DMS79 treated with DMSO at 0.1 percent for 48 hours (cell line): ENCODE measurements at places on chromosomes 12 and 14.

DNA sequence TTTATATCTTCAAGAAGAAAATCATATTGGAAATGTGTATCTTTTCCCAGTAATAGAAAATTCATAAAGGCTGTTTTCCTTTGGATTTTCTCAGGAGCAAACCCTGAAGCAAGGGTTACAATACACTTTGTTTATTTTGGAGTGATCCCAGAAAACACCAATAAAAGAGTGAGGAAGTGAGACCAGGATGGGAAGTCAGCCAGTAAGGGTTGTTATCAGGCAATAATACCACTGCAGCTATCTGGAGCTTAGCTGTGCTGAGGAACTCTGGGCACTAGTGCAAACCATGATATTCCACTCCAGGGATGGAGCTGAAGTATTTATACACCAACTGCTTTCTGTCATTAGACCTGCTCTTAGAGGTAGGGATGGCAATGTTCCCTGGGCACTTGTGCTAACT is 1002.3 kb downstream of the FLRT2 start:
- DNase-seq = peak; percentile 18

DNA sequence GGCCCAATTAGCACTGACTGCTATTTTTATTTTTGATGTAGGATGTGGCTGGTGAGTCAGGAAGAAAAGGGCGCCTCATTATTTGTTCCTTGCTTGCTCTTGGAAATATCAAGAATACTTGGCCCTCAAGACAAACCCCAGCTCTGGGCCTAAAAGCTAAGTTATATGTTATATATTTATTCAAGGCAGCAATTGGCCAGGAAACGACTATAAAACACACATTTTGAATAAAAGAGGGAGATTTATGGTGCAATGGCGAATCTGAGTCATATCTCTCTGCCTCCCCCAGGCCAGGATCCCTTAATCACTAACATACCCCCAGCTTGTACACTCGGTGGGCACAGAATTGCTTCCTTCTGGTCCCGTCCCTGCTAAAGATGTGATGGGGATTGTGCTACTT is 63.3 kb downstream of the TBX5 start:
- DNase-seq = no peak

GRCh38 chr12:70194076-70194475 is 49.2 kb upstream of the CNOT2 start:
- no peak for DNase-seq

DNA sequence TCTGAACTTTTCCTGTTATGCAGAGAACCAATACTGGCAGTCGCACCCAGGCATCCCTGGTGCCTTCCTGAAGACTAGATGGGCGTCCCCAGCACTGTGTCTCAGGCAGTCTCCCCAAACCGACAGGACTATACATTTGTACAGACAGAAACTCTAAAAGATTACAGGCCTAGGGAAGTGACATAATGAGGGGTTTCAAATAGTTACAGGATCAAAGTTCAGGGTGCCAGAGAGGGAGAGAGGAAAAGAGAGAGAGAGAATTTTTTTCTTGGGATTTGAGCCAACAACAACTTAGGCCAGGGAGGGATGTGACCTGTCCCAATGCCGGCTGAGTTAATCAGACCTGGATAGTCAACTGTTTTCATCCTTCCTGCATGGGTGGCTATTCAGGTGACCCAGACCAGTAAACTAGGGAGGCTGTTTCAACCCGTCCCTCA is 9.3 kb upstream of the GMFB start:
- DNase-seq = no peak

GRCh38 chr14:105201156-105201924 is 20.2 kb upstream of the NUDT14 start:
- no peak for DNase-seq

GRCh38 chr14:76995279-76996035 is 33.1 kb downstream of the IRF2BPL start:
- DNase-seq = no peak

GRCh38 chr14:70907996-70908934 is 1.0 kb downstream of the PCNX1 start:
- peak; percentile 45 for DNase-seq

DNA sequence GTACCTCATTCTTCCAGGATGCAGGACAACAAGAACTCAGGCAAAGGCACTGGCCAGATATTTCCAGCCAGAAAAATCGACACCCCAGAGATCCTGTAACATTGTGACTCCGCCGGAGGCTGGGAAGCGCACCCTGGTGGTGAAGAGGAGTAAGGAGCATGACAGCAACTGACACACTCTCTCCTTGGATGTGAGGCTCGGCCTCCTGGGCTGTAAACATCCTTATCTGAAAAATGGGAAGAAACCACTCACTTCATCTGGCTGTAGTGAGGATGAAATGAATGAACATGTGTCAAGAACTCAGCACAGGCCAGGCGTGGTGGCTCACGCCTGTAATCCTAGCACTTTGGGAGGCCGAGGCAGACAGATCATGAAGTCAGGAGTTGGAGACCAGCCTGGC is 27.5 kb downstream of the TCHP start:
- no peak for DNase-seq

GRCh38 chr12:83784298-83784890 is 1097.7 kb downstream of the TMTC2 start:
- DNase-seq = no peak

GRCh38 chr12:18849761-18850160 is 111.8 kb downstream of the CAPZA3 start:
- DNase-seq = no peak

GRCh38 chr14:89349171-89350008 is 67.6 kb downstream of the FOXN3 start:
- peak; percentile 98 for DNase-seq

DNA sequence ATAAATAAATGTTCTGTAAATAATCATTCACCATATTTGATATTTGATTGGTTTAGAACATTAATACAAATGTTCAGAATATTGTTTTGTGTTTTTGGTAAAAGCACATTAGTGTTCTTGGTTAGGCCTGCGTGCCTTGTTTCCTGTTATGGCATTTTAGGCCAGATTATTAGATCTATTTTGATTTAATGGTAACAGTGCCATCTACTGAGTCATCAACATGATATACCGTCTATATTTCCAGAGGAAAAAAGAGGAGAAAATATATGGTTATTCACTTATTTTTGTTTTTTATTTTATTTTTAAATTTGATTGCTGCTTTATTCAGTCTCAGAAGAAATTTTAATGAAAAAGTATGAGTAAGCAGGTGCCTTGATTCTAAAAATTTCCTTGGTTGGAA is 60.3 kb downstream of the GPHN start:
- no peak for DNase-seq

GRCh38 chr12:43206396-43206795 is 345.6 kb downstream of the ADAMTS20 start:
- DNase-seq = no peak

- DNase-seq = peak; percentile 62
Observed at GRCh38 chr12:114864837-114865551, 181.0 kb upstream of the TBX3 start.

GRCh38 chr12:127589541-127589940 is 677.4 kb upstream of the TMEM132C start:
- no peak for DNase-seq

DNA sequence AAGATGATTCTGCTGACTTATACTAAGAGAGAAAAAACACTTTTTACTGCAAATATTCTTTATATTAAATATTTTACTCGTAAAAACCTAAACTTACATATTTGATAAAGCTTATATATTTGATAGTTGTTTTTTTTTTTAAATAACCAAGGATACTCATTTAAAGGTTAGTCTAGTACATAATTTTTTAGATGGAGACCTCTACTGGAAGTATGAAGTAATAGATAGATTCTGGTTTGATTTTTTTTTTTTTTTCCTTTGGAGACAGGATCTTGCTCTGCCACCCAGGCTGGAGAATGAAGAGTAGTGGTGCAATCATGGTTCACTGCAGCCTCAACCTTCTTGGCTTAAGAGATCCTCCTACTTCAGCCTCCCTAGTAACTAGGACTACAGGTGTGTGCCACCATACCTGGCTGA is 16.4 kb downstream of the ARID2 start:
- no peak for DNase-seq

DNA sequence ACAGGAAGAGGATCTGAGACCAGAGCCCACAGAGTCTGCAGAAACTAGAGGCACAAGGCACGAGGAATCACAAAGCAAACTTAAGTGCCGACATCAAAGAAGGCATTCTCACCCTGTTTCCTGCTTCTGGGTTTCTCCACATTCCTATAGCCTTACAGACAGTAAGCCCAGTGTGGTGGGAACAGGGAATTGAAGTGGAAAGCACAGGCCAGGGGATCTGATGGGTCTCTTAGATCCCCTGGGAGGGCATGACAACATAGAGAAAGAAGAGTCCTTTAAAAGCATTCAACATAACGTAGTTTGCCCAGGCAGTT is 75.6 kb upstream of the FRMD6 start:
- DNase-seq = no peak

- DNase-seq = no peak
Observed at GRCh38 chr12:780750-781379, 28.5 kb downstream of the WNK1 start.

GRCh38 chr12:45235087-45236025 is 19.5 kb downstream of the ANO6 start:
- DNase-seq = no peak

DNA sequence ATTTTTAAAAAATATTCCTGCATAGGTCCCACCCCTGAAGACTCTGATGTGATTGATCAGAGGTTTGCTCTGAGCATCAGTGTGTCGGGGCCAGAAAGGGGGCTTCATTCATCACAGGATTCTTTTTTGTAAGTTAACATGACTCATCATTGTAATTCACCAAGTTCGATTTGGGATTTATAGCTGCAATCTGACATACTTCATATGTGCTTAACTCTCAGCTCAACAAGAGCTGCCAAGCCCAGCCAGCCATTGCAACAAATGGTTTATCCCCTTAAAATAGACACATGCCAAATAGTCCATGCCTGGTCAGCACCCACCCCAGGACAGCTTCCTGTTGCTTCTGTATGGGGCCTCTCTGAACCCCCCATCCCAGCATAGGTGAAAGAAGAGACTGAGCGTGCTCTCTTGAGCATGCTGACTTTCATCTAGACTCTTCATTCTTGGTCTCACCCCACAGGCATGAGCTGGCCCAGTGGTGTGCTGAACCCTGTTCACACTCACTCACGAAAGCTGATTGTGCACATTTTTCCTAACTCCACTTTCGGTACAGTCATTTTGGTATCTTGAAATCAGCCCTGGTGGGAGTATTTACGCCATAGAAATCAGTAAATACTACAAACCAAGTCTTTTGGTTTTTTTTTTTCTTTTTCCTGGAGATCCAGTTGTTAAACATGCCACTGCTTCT is 101.4 kb downstream of the STAB2 start:
- no peak for DNase-seq

GRCh38 chr12:39902821-39903220 is 203.1 kb downstream of the SLC2A13 start:
- no peak for DNase-seq

DNA sequence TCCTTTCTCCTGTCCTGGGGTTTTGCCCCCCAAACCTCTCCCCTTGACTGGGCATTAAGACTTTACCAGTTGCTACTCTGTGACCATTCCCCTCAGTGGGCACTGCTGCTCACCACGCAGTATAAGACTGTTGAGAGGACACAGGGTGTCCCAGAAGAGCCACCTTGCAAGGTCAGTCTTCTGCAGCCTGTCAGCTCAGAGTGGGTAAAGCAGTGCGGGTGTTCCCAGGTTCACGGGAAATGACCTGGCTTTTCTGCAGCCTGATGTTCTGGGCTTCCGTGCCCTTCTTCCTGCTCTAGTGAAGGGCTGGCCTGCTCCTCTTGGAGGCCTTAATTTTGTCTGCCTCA is 34.2 kb downstream of the KCNA1 start:
- no peak for DNase-seq

DNA sequence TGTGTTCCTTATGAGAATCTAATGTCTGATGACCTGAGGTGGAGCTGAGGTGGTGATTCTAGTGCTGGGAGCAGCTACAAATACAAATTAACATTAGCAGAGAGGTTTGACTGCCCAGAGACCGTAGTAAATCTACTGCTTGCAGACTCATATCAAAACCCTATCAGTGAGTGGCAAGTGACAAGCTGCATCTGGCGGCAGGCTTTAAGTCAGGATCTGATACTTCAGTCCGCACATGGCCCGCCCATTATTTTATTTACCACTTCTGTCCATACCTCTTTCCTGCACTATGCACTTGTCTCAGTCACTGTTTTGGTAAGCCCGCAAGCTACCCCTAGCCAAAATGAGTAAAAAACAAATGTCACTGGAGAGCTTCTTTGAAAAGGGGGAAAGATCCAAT is 11.4 kb downstream of the CEP128 start:
- no peak for DNase-seq
